ENCODE measurements at places on chromosomes 3 and 15.
A peak's percentile ranks its signal among the peaks of the same experiment; 100 is the strongest.

- DNase-seq, result no peak
These were observed 1.1 kb downstream of the SYNPR start for GRCh38 chr3:63279005-63279841.

- no peak for DNase-seq
These were observed 228.1 kb downstream of the ADAMTS9 start for GRCh38 chr3:64459711-64460110.

- DNase-seq, result no peak
These were observed 63.9 kb upstream of the TSC22D2 start for GRCh38 chr3:150344079-150344759.

- no peak for DNase-seq
These were observed 241.5 kb downstream of the CLSTN2 start for GRCh38 chr3:140176526-140176925.

DNA sequence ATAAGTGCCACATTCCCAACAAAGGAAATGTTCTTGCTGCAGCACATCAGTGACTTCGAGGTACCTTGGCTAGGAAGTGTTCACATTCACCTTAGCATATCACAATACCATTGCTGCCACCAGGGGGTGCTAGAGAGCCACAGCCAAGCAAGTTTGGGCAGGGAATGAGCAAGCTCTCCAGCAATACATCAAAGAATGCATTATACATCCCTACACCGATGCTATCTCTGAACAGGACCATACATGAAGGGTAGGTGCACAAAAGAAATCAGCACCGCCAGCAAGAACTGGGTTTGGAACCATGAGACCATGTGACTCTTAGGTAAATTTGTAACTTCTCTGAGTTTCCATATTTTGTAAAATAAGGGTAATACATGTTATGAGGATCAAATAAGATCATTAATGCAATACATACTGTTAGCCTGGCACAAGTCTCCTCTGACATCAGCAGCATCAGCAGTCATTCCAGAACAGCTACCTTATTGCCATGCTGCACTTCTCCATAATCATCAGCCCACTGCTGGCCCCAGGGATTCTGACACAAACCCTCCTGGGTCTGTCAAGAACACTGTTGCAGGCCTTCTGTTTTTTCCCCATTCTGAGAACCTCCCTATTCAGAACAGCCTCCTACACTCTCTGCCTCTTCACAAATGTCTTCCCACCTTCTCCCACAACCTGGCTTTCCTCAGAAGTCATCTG, 37.5 kb downstream of the RYK start:
- DNase-seq, result peak; percentile 36

Measured in H54 (cell line).